ENCODE measurements at places on chromosomes 12 and 14.

DNA sequence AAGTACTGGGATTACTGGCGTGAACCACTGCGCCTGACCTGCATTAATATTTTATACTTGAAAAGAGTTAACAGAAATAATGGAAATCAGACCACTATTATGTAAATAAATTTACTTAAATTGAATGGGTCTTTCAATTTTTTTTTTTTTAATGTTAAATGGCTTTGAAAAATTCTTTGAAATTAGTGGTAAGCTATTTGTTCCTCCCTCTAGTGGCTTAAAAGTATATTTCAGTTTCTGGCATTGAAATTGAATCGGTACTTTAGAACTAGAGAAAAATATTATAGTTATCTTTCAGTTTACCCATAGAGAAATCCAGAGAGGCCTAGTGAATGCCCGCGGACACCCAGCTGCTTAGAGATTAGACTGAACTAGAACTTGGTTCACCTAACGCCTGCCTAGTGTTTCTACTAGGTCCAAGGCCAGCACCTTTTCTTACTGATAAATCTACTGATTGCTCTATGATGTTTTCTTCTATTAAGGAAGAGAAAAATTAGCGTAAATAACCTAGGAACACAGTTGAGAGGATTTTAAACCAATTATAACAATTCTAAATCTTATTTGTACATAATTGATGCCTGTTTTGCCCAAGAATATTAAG is 106.5 kb downstream of the EML1 start:
- DNase-seq: no peak

GRCh38 chr12:6076346-6076745 is 48.1 kb downstream of the VWF start:
- DNase-seq: no peak

DNA sequence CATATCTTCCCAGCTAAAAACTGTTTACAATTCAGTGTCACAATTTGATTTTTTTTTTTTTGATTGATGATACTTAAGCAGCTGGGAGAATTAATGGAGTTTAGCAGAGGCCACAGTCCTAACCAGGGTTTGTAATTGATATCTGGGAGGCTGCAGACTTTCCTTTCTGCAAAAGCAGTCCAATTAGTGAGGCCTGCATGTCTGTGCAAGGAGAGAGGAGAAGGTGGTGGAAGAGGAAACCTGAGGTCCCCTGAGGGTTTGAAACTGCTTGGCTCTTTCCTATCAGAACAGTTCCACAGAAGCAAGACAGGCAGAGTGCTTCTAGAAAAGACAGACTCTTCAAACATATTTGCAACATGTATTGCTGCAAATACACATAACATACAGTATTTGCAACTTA is 160.8 kb upstream of the KRR1 start:
- DNase-seq: no peak

DNA sequence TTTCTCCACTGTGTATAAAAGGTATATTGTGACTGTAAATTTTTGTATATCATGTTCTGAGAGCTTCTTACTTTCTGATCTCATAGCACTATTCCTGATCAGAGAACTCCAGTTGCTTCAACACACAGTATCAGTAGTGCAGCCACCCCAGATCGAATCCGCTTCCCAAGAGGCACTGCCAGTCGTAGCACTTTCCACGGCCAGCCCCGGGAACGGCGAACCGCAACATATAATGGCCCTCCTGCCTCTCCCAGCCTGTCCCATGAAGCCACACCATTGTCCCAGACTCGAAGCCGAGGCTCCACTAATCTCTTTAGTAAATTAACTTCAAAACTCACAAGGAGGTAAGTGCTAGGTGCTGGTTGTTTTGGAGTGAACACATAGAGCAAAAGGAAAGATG is 30.9 kb downstream of the CKB start:
- DNase-seq: no peak

DNA sequence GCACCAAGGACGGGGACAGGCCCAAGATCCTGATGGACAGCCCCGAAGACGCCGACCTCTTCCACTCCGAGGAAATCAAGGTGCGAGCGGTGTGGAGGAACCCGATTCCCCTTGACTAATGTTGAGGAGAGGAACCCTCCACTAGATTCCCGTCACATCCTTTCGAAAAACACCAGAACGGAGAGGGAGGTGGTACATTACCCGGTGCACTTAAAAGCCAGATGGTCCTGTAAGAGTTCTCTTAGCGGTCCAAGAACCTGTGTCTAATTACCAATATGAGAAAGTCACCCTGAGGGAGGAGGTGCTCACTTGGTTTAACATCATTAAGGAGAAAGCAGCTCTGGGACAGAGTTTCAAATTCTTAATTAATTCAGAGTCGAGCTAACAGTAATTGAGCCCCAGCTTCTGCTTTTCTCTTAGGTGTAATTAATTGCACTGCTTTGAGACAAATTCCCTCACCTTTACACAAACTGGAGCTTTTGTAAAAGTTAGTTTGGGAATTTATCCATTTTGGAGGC is 450 bp downstream of the PRKAB1 start:
- DNase-seq: no peak

DNA sequence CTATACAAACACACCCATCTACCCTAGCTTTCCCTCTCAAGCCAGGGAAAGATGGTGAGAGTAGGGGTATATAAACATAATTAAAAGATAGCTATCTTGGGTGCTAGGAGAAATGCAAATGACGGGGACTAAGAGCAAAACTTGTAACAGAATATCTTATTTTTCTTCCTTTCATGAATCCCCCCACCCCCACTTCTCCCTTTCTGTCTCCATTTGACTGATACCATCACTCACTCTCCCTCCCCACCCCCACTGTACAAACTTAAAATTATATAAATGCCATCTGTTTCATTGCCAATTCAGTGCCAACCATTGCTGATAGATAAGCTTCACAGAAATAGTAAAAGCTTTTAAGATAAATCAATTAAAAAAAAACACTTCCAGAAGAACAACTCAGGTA is 268.6 kb downstream of the SLC6A15 start:
- DNase-seq: no peak

- DNase-seq: no peak
Observed at GRCh38 chr12:63930971-63931370, 86.5 kb downstream of the SRGAP1 start.

DNA sequence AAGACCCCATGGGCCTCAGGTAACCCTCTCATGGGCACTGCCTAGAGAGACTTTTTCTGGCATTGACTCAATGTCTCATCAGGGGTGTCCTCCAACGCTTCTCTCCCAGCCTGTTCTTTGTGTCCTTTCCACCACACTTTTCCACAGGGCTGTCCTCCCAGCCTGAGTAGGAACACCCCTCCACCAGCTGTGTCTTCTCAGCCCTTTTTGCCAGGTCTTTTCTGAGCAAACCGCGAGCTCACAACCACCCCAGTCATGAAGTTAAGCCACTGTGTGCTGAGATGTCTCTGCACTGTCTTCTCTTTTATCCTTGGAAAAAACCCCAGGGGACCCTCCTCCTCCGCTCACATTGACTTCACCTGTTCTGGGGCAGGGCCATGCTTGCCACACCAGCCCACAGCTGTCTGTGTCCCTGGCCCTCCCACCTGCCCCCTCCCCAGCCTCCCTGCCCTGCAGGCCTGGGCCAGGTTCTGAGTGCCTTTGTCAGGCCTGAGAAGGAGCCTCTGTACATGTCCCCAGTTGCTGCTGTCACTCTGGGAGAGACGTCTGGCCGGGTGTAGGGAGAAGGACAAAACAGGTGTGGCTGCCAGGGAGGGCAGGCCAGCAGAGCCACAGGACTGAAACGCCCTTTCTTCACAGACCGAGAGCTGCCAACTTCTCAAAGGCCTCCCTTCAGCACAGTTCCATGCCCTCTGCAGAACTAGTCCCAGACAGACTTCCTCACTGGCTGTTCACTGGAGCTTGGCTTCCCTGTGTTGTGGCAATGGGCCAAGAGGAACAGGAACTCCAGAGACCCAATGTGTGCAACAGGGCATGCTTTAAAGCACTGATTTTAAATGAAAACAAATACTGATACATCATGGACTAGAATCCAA is 50.5 kb upstream of the PNMA1 start:
- peak; percentile 33 for DNase-seq

GRCh38 chr14:21654215-21654614 is 580 bp downstream of the OR4E2 start:
- no peak for DNase-seq

DNA sequence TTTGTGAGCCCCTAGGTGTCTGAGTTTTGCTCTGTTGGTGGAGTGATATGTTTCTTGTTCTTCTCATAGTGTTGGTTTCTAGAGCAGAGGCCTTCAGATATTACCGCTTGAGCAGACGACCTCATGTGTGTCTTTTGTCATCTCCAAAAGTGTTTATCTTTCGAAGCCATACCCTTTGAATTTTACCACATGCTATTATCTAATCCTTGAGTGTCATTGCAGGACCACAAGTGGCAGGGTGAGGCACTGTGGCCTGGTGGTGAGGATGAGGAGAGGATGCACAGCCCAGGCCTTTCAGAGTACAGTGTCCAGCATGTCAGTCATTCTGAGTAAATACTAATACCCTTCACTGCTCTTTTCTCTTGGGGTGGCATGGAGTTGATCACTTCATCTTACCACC is 57.2 kb upstream of the CISTR start:
- no peak for DNase-seq

DNA sequence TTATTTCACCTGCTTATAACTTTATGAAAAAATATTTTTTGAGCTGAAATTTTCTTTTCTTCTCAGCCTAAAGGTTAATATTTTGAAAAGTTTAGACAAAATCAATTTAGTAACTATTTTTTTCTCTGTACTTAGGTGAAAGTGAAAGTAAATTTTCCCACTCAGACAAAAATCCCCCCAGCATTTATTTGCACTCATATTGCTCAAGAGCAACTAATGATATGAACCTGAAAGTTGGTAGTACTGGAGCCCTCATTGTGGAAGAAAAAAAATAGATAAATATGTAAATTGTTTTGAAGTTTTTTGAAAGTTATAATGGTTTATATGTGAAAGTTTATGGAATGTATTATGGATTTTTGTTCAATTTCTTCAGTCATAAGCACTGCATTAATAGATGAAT is 1005.9 kb upstream of the ATXN7L3B start:
- no peak for DNase-seq

GRCh38 chr14:76657846-76658245 is 103.4 kb upstream of the VASH1 start:
- DNase-seq: no peak

- no peak for DNase-seq
Observed at GRCh38 chr14:52551696-52552062, 626 bp downstream of the TXNDC16 start.

DNA sequence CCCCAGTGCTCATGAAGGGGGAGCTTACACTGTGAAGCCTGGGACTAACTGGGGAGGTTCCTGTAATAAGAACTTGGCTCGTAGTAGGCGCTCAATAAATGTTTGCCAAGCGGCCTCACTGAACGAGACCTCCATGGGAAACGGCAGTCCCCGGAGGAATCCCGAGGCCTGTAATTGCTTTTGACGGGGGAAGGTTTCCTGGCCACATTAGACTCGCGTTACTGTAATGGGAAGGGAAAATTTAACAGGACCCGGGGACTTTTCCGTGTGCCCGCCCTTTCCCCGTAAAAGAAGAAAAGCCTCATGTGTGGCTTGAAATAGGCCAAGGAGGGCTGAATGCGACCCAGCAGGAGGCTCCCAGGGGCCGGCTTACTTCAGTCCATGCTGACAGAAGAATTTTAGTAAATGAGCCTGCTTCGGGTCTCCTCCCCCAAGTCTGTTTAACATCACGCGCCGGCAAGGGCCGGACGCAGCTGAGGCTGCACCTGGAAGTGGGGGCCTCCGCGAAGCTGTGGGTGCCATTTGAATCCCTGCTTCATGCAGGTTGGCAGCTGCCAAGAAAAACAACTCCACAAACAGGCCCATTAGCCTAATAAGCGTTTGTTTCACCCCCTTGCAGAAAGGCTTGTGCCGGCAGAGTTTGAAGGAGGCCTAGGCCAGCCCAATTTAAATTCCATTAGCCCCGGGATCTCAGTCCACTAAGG is 39.8 kb upstream of the PWP1 start:
- DNase-seq: no peak

DNA sequence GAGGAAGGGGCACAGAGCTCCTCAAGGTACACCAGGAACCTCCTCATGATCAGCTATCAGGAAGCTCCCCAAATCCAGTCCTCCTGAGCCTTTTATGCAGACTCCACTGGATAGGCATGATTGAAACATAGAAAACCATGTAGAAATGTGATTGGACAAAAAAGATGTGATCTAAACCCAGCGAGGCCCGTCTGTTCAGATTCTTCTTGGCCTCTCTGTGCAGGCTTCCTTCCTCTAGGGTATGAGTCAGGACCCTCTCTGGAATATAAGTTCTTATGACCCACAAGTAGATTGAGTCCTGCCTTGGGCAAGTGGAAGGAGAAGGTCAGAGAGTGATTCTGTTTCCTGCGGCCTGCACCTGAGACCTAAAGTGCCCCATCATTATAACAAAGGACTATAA is 166.3 kb downstream of the PHLDA1 start:
- DNase-seq: no peak

DNA sequence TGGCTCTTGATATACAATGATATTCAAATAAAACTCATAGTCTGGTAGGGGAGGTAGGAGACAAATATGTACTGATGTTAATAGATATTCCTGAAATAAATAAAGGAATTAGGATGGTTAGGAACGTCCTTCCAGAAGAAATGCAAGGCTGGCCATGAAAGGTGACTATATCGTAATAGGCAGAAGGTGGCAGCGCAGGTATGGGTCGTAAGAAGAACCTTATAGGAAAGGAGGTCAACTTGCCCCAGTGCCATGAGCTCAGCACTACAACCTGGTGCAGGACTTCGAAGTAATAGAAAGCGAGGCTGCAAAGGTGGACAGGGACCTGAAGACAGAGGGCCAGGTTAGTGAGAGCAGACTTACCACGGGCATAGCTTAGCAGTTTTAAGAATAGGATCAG is 55.3 kb upstream of the FGD4 start:
- no peak for DNase-seq

DNA sequence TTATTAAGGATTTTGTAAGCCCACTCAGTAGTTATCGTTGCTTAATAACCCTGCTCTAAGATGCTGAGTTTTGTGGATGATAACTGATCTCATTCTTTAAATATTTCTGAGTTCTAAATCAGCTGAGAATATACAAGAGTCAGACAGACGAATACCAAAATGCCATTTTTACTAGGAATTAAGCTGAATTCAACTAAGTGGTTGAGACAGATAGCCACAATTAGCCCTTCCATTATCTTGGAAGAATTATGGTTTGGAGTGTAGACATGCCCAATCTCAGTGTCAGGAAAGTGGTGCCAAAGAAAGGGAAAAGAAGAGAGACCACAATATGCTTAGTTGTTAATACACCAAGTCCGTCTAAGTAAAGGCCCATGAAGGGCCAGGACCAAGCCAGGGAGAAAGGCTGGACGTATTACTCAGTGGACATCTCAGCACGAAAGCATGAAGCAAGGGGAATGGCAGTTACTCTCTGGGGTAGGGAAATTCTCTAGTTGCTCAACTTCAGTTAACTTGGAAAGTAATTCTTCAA is 58.6 kb downstream of the KCNA5 start:
- no peak for DNase-seq

- DNase-seq: no peak
Observed at GRCh38 chr12:92123780-92124688, 21.6 kb downstream of the BTG1 start.

DNA sequence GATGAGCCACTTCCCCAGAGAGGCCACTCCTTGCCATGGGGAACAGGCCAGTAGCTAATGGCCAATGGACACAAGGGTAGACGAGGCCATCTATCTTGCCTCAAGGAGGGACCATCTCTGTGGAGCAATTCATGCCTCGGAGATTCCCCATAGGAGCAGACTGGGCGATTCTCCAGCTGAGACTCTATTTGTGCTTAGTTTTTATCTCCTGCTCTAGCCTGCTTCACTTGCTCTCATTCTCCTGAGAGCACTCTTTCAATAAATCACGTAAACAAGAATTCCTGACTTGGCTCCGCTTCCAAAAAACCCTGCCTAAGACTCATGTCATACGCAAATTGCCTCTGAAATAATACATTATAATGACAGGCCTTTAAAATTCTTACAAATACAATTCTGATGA is 396.4 kb upstream of the USP15 start:
- no peak for DNase-seq
